ENCODE measurements at places on chromosomes 6 and 20. TPM values are rescaled to one million over a fixed set of nuclear protein-coding genes. Genes with fewer than 3 reads are reported as not detected.

OR10C1 gene
- polyA plus RNA-seq: not detected

PSORS1C2 gene
- polyA plus RNA-seq: 0.10 TPM

KIZ gene
- 38.9 TPM for polyA plus RNA-seq

TRAPPC3L gene
- polyA plus RNA-seq: 0.27 TPM

OR2H1 gene
- not detected for polyA plus RNA-seq

GTSF1L gene
- not detected for polyA plus RNA-seq

AVP gene
- polyA plus RNA-seq: not detected

RPP40 gene
- 12.9 TPM for polyA plus RNA-seq

CDS2 gene
- polyA plus RNA-seq: 36.8 TPM

CDH26 gene
- polyA plus RNA-seq: 0.84 TPM

MYH7B gene
- 1.2 TPM for polyA plus RNA-seq

LIME1 gene
- 13.4 TPM for polyA plus RNA-seq

TRERF1 gene
- 14.1 TPM for polyA plus RNA-seq

PCK1 gene
- 6.3 TPM for polyA plus RNA-seq

DNA sequence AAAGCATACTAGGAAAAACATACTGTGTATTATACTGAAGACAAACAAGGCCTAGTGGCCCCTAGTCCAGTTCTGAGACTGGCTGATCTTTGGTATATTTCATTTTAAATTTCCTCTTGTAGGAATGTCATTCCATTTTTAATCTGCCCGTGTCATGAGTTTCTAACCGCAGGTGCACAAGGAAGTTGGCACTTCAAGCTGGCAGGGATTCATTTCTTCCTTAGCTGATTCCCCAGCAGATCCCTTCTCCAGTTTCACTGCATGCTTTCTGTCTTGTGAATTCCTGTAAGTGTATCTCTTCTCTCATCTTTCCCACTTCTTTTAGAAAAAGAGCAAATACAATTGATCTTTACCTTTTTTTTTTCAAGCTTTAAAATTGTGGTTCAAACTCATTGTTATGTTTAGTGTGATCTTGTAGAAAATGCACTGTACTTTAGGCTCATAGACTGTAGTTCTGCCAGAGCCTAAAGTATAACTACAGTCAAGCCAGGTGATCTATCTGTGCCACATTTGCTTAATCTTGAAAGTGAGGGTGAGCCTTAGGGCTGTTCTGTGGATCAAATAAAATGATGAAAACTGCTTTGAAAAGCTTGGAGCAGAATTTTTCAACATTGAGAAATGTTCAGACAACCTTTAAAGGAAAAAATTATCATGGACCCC is 37.0 kb downstream of the RNF217 start:
- peak; percentile 26 for DNase-seq

DNA sequence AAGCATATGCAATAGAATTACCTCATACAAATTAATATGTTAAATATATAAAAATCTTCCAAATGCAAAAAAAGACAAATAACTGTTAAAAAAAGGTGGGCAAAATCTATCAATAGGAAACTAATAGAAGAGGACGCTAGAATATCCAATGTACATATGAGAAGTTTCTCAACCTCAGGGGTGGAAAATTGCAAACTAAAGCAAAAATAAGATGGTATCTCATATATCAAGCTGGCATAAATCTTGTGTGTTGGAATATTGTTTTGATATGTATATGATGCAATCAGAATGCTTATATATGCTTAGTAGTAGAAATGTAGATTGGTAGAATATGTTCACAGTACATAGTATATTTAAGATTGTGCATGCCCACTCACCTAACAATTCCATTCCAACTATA is 395.0 kb upstream of the OPRM1 start:
- DNase-seq: no peak

DNA sequence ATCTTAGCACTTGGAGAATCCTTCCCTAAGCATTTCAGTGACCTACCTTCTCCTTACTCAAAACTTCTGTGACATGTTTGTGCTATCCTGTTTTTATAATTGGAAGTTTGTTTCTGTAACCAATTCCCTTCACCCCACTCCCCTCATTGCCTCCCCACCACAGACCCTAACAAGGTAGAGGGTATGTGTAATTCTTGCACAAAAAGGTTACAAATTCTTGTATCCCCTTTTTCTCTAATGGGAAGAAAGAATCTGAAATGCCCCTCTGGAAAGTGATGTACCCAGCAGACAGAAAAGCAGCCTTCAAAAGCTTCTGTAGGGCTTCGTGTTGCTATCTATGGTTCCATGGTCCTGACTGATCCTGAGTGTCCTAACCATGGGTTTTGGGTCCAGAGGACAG is 111.7 kb upstream of the TMEM170B start:
- DNase-seq: no peak

- DNase-seq: no peak
These were observed 12.2 kb downstream of the FILIP1 start for GRCh38 chr6:75481394-75481793.

GRCh38 chr20:14334306-14334930 is 3.0 kb downstream of the FLRT3 start:
- peak; percentile 83 for DNase-seq

GRCh38 chr6:104788400-104788799 is 71.3 kb downstream of the HACE1 start:
- no peak for DNase-seq

GRCh38 chr6:147167576-147168461 is 36.4 kb upstream of the STXBP5 start:
- no peak for DNase-seq

DNA sequence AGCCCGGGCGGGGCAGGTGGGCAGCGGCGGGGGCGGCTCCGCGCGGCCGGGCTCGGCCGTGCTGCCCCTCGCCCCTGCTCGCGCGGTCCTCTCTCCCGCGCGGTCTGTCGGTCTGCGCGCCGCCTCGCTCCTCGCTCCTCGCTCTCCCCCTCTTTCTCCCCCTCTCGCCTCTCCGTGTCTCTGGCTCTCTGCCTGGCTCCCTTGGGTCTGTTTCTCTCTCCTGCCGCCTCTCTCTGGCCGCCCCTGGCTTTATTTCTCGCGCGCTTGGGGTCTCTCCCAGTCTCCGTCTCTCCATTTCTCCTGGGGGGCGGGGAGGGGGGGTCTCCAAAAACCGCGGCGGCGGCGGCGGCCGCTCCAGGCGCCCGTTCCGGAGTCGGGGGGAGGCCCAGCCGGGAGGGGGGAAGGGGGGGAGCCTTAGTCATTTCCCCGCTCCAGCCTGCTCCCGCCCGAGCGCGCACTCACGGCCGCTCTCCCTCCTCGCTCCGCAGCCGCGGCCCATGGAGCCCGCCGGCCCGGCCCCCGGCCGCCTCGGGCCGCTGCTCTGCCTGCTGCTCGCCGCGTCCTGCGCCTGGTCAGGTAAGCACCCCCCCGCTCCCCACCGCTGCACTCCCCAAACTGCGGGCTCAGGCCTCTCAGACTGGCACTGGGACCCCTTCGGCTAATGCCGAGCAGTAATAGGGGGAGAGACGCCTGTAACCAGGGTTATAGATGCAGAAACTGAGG is at the start of gene SIRPA:
TSS of gene SIRPA (plus strand) at position 457 of the 723 bp plus-strand sequence. CDS start at position 498, 41 bp downstream.
- DNase-seq: peak; percentile 76

DNA sequence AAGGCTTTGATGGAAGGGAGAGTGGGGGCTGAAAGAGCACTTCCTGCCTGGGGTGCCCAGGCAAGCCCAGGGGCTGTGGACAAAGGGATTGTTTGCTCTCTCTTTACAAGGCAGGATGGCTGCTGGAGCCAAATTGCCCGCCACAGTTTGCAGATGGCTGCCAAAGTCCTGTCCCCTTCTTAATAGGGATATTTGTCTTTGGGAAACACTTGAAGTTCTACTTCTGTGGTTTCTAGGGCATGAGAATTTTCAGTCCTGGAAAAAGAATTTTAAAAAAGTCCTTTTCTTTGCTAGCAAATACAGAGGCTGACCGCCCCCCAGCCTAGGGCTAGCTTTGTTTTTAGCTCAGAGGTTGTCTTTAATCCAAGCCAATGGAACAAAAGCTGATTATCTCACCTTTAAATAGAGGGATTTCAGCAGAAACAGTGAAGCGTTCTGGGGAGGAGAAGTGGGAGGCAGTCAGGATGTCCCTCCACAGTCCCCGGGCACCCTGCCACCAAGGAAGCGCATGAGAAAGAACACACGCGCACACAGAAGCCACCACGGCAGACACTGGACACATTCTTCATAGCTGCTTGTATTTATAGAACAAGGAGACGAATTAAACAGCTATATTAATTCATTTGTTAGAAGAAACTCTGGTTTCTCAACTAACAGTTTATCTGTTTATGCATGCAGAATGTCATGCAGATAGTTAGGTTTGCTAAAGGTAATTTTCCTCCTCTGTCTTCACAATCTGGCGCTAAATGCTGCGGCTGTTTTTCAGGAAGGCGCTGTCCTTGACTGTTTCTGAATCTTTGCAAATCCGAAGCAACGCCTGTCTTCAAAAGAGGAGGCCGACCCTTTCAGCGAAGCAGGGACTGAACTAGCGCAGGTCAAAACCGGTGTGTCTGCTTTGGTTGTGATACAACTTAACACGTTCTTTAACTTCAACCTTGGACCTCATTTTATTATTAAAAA is 736.9 kb downstream of the QKI start:
- no peak for DNase-seq

DNA sequence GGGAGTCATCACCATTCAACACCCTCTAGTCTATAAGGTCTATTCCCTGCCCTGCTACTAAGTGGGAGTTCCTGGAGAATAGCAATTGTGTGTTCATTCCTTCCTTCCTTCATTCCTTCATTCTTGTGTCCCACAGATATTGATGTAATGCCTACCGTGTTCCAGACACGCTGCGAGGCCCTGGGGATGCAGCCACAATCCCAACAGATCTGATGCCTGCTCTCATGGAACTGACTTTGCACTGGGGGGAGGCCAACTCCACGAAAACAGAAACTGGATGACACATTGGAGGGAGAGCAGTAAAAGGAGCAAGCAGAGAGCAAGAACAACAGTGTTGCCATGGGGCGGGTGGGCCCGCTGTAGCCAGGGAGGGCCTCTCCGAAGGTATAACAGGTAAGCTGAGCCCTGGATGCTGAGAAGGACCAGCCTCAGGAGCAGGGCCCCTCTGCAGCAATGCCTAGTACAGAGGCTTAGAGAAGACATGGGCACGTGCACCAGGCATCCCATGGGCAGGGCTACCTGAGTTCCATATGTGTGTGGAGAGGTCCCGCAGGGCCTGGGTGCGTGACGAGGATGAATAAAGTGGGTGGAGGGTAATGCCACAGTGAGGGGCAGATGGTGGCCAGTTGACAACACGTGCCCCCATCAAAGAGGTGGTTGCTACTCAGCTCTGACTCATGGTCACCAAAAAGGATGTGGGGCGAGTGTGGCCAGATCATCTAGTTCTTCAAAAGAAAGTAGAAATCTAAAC is 173.9 kb downstream of the NFATC2 start:
- no peak for DNase-seq

- no peak for DNase-seq
These were observed 35.3 kb upstream of the GFOD1 start for GRCh38 chr6:13522656-13523055.

- DNase-seq: no peak
These were observed 6.6 kb downstream of the HTR1B start for GRCh38 chr6:77456531-77457248.

DNA sequence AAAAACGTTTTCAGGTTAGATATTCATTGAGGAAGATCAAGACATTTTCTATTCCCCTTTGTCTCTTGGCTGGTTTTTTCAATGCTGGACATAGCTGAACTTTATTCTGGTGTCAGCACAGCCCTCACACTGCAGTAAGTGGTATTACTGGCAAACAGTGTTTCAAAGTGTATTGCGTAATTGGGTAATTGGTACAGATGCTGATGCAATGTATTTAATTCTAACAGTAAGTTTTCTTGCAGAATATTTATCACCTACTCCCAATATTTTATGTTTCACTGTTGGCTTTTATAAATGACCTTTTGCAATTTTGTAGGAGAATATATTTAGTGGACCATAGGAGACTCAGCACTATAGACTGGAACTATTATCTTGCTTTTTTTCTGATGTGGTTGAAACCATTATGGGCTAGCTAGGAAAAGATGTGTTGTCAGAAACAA is 287.6 kb upstream of the SOX4 start:
- DNase-seq: no peak

GRCh38 chr20:38806855-38807655 is 1.6 kb downstream of the PPP1R16B start:
- no peak for DNase-seq

DNA sequence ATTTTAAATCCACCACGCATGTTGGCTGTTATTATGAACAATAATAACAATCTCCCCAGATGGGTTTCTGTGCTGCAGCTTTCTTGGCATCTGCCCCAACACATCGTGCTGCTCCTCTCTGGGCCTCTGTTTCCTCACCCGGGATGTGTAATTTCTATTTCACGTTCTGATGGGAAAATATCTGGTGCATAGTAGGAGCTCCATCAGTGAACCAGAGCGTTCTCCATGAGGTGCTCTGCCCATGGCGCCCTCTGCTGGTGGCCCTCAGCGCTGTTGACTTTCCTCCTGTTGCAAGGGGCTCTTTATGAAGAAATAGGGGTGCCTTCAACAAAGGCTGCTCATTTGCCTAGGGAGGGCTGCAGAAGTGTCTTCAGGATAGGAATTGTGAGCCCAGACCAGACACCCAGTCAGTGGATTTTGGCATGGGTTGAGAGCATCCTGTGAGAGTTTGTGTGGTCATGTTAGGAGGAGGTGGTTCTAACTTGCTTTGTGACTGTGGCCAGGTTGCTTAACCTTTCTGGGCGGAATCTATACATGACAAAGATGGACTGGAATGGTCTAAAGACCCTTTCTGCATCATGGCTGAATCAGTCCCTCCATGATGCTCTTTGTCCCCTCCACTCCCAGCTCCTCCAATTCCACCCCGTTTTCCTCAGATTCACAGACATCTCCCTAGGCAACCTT is 8.1 kb downstream of the SCRT2 start:
- DNase-seq: no peak

DNA sequence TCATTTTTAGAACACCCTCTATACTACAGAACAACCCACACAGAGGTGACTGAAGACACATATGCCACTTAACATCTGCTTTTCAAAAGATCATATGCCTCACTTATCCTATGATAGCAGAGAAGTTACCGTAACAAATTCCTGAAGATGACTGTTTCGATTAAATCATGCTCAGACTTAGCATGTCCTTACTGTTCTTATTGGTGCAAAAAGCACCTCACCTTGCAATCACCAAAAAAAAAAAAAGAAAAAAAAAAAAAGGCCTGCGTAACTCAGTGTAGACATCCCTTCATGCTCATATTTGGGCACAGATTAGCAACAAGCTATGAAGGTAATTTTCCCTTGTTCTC is 17.7 kb upstream of the DST start:
- DNase-seq: no peak

GRCh38 chr20:57683881-57684807 is 25.7 kb downstream of the PMEPA1 start:
- no peak for DNase-seq

GRCh38 chr20:36854348-36855240 is 21.3 kb upstream of the TLDC2 start:
- no peak for DNase-seq

Measured in renal pelvis (tissue), 12 donors.